ENCODE measurements at places on chromosomes 16 and 17.

GRCh38 chr17:9204637-9205329, 183.5 kb downstream of the NTN1 start:
- peak; percentile 87 for DNase-seq

GRCh38 chr17:81966343-81967243, 5.6 kb upstream of the NOTUM start:
- DNase-seq: peak; percentile 86

DNA sequence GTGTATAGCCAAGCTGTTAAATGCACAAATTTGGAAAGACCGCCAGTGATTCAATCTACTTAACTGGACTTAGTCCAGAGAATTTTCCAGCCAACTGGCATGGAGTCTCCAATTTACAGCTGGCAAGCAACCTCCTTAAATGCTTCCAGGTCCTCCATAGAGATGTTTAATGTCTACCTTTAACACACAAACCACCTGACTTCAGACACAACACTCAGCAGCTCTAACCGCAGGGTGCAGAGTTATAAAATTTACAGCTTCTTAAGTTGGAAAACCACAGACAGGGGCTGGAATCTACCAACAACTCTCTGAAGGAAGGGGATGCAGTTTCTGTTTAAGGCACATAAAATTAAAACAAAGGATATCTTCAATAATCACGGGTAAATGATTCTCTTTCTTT, 106.9 kb downstream of the SYCE1L start:
- DNase-seq: no peak

DNA sequence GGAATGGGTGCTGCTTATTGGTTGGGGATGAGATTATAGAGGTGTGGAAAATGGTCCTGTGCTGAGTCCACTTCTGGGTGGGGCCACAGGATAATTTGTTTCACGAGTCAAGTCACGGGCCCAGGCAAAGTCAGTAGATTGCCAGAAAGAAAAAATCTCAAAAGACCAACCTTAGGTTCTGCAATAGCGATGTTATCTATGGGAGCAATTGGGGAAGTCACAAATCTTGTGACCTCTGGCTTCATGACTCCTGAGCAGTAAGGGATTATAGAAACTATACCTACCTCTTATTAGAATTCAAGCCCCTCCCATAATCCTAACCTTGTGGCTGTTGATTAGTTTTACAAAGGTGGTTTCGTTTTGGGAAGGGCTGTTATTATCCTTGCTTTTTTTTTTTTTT, 31.4 kb downstream of the WWP2 start:
- no peak for DNase-seq

DNA sequence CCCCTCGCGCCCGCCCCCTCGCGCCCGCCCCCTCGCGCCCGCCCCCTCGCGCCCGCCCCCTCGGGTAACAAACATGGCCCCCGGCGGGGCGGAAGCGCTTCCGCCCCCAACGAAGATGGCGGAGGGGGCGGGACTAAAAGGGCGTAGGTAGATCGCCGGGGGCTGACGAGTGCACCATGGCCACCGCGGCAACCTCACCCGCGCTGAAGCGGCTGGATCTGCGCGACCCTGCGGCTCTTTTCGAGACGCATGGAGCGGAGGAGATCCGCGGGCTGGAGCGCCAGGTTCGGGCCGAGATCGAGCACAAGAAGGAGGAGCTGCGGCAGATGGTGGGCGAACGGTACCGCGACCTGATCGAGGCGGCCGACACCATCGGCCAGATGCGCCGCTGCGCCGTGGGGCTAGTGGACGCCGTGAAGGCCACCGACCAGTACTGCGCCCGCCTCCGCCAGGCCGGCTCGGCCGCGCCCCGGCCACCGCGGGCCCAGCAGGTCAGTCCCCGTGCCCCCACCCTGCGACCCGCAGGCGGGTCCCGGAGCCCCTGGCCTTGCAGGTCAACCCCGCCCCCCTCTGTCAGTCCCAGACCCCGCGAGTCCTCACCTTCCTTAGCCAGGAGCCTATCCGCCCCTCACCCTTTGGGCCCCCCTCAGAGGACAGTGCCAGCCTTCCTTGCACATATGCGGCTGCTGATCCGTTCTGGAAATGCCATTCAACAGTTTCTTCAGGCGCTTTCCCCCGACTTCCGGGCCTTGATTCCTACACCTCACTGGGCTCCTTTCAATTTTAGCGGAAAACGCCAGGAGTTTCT, at the start of gene COG1:
Gene COG1, plus strand, starts transcription at position 162 of the 808 bp plus-strand sequence. Its CDS starts 15 bp downstream, at position 177.
- peak; percentile 65 for DNase-seq

- no peak for DNase-seq
These were observed 1.7 kb upstream of the CHAD start for GRCh38 chr17:50470426-50470825.

DNA sequence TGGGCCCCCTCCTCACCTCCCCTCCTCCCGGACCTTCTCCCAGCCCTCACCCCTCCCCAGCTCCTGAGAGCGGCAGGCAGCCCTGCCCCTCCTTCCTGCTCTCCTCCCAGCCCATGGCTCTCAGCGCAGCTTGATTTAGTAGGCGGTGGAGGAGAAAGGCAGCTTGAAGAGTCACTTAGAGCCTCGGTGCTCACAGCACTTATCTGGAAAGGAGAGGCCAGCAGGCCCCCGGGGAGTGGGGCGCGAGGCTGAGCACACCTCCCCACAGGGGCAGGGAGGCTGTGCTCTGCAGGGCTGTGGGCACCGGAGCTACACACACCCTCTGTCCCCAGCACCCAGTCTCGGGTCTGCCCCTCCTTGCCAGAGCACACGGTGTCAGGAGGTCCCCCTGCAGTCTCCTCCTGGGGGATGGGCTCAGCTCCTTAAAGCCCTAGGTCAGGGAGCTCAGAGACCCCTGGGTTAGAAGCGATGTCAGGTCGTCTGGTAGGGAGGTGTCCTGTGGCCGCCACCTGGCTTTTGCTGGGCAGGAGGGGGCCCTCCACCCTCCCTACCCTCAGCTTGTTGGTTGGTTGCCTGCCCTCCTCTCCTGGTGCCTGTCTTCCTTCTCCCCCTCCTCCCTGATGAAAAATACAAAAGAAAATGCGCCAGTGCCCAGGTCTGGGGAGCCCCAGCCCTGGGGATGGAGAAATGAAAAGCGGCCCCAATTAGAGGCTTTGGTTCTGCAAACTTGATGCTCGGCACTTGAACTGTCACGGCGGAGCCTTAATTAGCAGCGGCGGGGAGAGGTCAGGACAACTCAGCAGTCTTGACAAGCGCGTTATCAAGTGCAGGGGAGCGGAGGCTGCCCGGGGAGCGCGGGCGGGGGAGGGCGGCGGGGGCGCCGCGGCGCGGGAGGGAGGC, 151.1 kb upstream of the GSE1 start:
- DNase-seq: peak; percentile 55

GRCh38 chr16:70720425-70721201, 34.8 kb upstream of the MTSS2 start:
- DNase-seq: no peak

DNA sequence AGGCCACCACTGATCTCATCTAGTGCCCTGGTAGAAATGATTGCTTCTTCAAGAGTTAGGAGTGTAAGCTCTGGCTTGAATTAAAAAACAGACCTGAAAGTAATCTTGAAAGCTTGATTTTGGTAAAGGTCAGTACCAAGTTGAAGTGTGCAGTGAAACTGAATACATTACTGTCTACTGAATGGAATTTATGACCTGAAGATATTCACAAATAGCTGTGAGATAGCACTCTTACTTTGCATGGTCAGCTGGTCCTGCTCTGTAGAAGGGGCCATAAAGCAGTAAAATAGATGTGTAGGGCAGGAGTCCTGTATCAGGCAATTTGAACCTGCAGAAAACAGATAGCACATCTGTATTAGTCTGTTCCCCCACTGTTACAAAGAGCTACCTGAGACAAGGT, 78.6 kb downstream of the MYH13 start:
- no peak for DNase-seq

DNA sequence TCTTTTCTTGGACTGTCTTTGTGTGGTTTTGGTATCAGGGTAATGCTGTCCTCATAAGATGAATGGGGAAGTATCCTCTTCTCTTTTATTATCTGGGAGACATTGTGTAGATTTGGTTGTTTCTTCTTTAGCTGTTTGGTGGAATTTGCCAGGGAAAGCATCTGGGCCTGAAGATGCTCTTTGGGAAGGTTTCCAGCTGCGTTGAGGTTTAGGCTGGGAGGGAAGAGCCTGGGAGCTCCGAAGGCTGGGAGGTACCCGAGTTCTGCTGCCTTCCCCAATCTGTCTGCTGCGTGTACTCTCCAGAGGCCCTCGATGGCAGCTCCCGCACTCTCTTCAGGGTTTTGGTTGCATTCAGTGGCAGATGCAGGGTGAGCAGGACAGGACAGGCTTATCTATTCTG, 25.6 kb upstream of the CRISPLD2 start:
- peak; percentile 23 for DNase-seq

DNA sequence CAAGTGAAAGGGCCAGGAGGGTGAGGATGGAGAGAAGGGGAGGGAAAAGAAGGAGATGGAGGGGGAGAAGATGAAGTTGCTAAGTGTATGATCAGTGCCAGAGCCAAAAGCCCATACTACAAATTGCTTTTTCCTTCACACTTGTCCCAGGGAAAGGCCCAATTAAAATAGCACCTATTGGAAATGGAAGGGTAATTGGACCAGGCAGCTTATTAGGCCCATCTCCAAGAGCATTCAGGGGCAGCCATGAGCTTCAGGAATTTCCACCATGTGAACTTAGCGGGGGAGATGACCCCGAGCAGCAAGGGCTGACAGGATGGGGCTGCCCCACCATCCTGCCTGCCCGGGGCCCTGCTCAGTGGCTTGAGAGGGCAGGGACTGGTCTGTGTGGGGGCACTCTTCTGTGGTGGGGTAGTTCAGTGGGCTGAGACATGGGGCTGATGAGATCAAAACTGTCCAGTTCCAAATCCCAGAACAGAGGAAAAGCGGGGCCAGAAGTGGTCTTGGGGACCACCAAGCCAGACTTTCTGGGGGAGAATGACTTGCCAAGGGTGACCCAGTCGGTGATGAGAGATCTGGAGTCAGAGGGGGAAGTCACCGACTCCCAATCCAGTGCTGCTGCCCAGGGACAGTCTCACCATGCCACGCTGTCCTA, 27.5 kb downstream of the GOSR2 start:
- DNase-seq: no peak

DNA sequence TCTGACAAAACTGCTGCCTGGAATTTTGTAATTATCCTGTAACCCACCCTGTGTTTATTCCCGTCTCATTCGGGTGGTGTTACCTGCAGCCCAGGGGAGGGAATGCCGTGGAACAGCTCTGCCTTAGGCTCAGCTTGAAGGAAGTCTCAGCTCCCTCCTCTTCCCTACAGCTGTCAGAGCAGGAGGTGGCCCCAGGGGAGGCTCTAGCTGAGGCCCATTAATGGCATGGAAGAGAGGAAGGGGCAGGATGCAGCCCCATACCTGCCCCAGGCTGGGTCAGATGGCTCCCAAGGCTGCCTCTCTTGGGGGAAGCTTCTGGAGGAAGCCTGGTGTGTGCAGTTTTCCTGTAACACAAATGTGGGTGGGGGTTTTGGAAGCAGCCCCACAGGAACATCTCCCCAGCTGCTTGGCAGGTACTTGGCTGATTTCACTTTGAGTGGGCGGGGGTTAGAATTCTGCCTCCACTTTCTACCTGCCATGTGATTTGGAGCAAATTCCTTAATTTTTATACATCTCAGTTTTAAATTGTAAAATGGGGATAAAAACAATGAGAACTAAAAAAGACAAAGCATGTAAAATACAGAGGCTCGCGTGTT, 103.9 kb downstream of the MGAT5B start:
- DNase-seq: no peak

DNA sequence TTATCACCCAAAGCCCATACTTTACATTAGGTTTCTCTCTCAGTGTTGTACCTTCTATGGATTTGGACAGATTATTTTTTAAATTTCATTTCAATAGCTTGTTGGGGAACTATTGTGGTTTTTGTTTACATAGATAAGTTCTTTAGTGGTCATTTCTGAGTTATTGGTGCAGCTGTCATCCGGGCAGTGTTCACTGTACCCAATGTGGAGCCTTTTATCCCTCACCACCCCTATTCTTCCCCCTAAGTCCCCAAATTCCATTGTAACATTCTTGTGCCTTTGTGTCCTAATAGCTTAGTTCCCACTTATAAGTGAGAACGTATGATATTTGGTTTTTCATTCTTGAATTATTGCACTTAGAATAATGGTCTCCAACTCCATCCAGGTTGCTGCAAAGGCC, 57.5 kb downstream of the SLFN11 start:
- DNase-seq: no peak

DNA sequence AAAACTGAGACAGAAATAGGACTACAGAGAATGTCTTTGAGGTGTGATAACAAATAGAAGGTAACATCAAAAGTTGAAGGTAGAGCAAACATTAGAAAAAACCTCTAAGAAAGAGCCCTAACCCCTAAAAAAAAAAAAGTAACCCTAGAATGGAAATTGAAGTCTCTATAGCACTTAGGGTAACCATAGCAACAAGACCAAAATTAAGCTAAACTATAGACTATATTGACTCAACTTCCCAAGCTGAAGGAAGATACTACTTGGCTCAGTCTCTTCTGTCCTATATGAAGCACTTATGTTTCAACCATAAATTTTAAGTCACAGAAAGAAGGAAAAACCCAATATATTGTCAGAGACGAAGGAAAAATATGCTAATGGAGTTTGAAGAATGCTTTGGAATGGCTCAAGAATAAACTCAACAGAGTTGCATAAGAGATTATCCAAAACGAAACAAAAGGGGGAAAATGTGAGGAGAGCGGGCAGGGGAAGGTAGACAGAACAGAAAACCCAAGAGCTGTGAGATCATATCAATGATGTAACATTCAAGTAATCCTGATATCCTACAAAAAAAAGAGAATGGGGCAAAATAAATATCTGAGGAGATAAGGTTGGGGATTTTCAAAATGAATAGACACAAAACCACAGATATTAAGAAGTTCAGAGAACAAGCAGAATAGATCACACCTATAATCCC, 88.4 kb downstream of the USP32 start:
- no peak for DNase-seq

GRCh38 chr17:2024572-2025219, 438 bp downstream of the RTN4RL1 start:
- DNase-seq: no peak

- DNase-seq: no peak
These were observed 28.4 kb upstream of the LONP2 start for GRCh38 chr16:48215738-48216137.

- DNase-seq: peak; percentile 45
These were observed 4.1 kb downstream of the SYNGR2 start for GRCh38 chr17:78172249-78173051.

All from MV-4-11 (cell line).